RWPE1 (cell line): ENCODE measurements at places on chromosomes 4 and X.
A peak's percentile ranks its signal among the peaks of the same experiment; 100 is the strongest.

- DNase-seq: no peak
Observed at GRCh38 chrX:139290310-139290709, 240.2 kb upstream of the F9 start.

GRCh38 chr4:120616-121015 is 3.7 kb upstream of the ZNF718 start:
- no peak for DNase-seq

DNA sequence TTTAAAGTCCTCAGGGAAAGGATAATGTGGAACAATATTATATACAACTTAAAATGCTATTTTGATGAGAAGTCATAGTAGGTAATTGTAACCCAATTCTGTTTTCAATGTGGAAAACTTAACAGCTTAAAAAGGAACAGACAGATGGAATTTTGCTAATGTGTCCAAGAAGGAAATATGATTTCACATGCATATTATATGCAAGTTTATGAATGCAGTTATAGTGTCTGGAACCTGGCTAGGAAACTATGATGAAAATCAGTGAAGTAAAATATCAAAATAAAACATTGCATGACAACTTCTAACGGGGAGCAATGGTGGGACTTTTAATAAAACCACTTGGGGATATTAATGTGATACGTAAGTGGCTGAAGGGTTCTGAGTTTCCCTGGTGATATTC is 152.6 kb upstream of the HAND2 start:
- no peak for DNase-seq

DNA sequence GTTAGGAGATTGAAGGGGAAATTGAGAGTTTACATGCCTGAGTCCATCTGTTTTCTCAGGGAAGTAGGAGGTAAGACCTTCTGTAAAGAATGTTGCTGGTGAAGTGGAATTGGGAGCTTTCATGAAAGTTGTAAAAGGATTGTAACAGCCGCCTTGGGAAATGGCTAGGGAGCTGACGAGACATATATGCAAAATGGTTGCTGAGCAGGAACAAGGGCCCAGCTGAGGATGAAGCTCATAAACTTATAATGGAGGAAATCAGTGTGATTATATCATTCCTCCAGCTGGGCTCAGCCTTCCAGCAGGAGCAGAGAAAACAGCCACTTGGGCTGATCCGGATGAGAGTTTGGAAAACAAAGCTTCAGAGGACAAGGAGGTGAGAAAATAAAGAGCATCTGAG is 208.7 kb downstream of the MAPK10 start:
- no peak for DNase-seq

DNA sequence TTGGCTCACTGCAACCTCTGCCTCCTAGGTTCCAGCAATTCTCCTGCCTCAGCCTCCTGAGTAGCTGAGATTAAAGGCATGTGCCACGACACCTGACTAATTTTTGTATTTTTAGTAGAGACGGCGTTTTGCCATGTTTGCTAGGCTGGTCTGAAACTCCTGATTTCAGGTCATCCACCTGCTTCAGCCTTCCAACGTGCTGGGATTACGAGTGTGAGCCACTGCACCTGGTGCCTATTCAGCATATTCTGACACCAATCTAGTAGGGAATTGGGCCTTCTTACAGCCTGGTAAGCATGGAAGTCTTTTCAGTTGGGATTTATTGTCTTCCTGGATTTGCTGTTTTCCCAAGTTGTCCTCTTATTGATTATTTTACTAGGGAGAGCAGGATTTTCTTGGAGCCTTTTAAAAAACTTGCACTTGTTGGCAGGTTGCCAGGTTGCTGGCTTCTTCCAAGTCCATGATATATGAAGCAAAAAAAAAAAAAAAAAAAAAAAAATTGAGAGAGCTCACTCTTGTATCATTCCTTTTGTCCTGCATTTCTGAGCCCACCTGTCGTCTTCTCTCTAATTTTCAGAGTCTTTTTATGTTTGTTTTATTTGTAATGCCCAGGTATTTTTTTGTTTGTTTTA is 43.7 kb downstream of the TMPRSS11E start:
- no peak for DNase-seq

DNA sequence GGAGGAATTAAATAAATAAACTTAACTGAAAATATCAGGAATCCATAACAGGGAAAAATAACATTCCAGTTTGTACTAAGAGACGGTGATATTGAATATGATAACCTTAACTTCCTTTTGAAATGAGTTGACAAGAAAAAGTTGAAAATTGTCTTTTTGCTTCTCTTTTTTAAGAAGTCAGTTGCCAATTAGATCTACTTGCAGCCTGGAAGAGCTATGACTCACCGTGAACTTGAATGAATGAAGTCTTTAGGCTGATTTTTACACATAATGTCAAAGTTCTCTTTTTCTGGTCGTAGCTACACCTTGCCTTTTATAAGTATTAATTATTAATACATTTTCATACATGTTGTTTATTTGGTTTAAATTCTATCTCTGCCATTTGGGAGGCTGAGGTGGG is 94.4 kb upstream of the HPGD start:
- DNase-seq: no peak

DNA sequence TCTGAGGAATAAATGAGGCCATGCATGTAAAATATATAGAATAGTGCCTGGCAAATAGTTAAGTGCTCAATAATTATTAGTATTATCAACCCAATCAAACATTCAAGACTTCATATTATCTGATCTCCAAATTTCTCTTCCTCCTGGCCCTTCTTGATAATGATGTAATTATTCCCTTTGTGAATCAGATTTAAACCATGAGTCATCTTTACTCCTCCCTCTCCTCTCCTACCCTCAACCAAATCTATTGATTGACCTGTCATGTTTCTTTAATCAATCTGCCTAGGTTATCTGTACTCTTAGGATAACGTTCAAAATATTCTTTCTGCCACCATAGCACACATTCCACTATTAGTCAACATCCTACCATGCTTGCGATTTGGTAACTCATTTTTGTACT is 129.8 kb upstream of the NAP1L5 start:
- peak; percentile 5 for DNase-seq

DNA sequence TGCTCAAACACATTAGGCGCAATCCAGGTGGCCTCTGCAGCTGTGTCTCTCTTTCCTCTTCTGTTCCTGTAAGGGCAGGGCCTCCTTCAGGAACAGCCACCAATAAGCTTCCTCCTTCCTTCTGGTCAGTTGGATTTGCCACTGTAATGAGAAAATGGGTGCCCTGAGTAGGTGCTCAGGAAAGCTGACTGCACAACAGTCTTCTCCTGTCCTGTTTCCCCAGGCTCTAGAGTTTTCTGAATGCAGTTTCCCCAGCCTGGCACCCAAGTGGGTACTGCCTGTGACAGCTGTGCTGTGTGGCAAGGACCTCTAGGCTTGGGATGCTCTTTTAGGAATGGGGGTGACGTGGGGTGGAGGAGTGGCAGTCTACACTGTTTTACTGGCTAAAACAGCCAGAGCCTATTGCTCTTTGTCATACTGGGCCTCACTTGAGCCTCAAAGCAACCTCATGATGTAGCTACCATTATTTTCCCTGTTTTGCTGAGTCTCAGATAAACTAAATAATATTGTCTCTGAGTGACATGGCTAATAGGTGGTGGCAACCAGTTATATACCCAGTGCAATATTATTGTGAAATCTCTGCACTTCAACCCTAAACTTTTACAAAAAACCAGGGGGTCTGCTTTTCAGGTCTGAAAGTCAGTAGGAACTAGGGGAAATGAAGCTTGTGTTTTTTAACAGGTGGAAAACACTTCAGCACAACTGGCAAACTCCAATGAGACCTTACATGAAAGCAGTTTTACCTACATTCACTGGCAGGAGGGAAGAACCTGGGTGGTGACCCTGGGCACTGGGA is 1.2 kb downstream of the CXCL2 start:
- DNase-seq: no peak

GRCh38 chr4:137129441-137129840 is 402.9 kb downstream of the PCDH18 start:
- no peak for DNase-seq

DNA sequence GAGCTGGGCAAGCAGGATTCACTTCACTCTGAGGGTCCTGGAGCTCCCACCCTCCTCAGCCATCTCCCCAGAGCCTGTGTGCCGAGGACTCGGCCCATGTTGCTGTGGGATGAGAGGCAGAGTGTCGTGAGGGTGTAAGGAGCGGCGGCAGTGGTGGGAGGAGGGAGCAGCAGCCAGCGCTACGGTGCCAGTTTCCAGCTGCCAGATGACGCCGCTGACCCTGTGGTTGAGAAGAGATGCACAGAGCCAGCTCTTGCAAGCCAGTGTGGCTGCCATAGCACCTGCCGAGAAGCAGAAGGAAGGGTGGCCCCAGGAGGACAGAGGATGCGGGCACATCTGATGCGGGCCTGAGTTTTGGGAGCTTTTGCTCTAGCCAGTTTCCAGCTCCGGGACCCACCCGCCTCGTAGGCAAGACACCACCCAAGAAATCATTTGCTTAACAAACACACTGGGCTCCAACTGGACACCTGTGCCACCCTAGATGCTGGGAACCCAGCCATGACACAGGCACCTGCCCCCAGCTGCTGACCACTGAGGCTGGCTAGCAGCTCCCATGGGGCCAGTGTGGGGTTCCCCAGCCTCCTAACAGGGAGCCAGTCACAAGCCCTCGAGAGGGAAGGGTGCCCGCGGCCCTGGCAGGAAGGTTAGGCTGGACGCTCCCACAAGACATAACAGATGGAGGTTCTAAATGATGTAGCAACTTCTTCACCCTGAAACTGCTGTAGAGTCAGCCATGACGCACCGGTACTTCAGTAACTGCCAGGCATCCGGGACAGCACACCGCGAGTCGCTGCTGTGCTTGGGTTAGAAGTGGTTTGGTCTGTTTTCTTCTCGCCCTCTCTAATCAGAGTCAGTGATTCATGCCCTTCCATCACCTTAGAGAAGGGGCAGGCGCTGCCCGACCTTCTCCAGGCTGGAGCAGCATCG is 8.9 kb downstream of the MSANTD1 start:
- peak; percentile 76 for DNase-seq

DNA sequence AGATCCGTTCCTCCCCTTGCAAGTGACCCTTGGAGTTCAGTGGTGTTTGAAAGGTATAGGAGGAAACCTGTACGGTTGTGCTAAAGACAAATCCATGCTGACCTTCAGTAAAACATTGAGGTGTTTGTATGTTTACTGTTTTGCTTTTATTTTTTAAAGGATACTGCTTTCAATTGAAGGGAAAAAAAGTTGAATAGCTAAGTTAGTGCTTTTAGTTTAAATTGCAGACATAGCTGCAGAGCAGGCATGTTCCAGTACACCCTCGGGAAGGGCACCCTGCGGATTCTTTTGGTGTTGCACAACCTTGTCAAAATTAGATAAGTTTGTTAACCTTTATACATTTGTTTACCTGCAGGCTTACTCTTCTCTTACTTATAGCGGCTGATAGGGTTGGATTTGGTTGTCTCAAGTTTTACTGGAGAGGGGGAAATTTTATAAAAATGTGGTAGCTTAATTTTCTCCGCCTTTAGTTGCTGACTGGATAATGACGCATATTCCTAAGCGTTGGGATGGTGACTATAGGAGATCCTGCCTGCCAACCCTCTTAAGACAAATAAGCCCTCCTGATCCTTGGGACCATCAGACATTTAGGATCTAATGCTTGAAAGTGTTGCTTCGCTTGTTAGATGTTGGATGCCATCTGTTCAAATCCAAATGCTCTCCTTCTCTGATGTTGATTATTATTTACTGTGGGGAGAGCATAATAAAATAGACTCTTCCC is 2.0 kb downstream of the RAPGEF2 start:
- DNase-seq: peak; percentile 37

DNA sequence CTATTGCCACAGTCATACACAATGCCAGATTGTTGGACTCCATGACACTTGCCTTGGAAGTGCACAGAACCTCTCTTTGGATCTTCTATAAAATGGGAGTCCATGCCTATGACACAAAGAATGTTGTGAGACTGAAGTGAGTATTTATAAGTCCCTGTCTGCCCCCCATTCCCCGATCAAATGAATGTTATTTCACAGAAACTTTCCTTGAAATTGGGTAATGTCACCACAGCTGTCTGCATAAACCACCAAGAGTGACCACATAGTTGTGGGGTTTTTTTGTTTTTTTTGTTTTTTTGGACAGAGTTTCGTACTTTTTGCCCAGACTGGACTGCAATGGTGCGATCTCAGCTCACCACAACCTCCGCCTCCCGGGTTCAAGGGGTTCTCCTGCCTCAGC is 27.1 kb upstream of the REST start:
- DNase-seq: no peak

DNA sequence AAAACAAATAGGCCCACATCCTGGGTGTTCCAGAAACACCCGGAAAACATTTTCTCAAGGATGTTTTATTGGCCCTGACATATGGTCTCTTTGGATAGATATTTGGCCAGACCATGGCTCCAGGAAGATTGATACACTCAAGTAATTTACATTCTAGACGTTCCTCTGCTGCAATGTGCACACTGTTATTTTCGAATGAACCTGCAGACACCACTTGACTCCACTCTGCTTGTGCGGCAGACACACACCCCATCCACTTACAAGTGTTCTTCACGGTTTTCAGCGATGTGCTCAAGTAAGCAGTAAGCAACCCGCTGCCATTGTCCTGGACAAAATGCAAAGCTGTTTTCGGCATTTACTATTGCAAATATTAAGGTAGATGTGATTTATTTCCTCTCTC is 12.0 kb upstream of the GPM6A start:
- no peak for DNase-seq

- no peak for DNase-seq
Observed at GRCh38 chr4:77911091-77911490, 48.5 kb downstream of the MRPL1 start.

DNA sequence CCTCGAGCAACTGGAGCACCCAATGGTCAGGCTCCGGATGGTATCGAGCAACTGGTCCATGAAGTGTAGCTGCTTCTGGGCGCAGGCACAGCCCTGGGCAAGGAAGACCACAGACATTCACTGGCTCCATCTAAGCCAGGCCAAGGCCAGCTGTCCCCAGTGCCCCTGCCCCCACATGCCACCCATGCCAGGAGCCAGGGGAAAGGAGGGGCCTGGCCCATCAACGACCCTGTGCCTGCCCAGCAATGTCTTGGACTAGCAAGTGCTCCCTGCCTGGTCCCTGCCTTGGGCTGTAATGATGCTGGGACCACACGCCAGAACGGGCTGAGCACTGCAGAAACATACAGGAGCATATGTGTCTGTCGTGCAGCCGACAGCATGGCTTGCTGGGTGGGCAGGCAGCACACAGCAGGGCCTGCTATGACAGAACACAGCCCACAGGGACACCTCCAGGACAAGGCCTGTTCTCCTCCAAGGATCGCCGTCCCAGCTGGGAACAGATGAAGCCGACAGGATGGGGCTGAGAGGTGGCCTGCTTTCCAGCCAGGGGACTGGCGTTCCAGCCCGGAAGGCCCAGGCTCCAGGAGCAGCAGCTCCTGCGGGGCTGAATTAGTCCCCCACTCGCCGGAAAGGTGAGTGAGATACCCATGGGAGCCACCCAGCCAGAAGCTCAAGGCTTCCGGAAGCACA is 11.4 kb upstream of the TREX2 start:
- DNase-seq: no peak

GRCh38 chr4:4491396-4491893 is 50.4 kb downstream of the STX18 start:
- no peak for DNase-seq

- no peak for DNase-seq
Observed at GRCh38 chrX:34873500-34874225, 68.9 kb upstream of the FAM47B start.

- DNase-seq: peak; percentile 25
Observed at GRCh38 chrX:120308959-120309872, 2.0 kb downstream of the TMEM255A start.

GRCh38 chrX:10117864-10118377 is 38.9 kb upstream of the CLCN4 start:
- DNase-seq: no peak
